AG04449 (cell line): ENCODE measurements at places on chromosomes 1 and 21.
A peak's percentile ranks its signal among the peaks of the same experiment; 100 is the strongest.

DNA sequence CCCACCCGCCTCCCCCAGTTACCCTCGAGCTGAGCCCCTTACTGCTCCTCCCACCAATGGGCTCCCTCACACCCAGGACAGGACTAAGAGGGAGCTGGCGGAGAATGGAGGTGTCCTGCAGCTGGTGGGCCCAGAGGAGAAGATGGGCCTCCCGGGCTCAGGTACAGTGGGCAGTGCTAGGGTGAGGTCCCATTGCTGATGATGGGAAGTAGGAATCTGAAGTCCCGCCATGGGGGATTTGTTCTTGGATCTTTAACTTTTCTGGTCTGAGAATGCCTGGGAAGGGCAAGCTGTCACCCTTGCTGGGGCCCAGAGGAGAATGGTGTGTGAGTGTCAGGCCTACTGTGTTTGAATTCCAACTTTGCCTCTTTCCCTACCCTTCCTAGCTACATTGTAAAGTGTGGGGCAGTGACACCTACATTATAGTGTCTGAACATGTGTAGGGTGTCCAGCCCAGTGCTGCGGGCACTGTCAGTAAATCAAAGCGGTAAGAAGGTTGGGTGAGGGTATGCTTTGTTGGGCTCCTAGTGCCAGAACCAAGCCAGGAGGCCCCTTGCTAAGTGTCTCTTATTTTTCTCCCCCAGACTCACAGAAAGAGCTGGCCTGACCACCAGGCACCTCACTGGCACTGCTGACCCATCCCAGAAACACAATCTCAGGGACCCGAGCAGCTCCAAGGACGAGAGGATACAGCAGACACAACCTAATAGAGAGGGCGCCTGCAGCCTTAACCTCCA lies 44.7 kb downstream of the YARS1 start:
- DNase-seq, result no peak

GRCh38 chr1:56532350-56532683 lies 47.0 kb downstream of the PLPP3 start:
- peak; percentile 9 for DNase-seq

DNA sequence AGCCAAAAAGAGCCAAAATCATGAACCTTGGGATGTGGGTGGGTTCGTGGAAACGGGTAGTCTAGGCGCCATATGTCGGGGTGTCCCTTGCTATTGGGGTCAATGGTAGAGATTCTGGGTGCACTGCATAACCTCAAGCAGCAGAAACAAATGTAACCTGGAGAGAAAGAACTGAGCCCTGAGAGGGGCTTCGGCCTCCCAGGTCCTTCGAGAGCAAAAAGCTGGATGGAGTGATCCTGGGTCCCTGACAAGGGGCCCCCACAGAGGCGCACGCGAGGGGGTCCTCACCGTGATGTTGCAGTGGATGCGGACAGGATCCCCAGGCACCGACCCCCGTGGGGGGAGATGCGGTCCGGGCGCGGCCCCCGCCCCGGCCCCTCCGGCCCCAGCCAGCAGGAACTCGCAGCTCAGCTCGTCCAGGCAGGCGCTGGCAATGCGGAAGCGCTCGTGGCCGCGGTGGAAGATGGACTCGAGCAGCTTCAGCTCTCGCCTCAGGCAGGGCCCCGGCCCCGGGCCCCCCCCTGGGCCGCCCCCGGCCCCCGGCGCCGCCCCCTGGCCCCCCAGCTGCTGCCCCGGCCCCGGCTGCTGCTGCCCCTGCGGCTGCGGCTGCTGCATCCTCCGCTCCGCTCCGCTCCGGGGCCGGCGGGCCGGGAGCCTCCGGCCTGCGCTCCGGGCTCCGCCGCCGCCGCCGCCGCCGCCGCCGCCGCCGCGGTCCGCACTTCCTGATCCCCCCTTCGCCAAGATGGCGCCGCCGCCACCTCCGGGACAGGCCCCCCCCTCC lies at the start of gene UBE2Q1:
TSS of gene UBE2Q1 (minus strand) at position 724 of the 781 bp plus-strand sequence. CDS start at position 615, 109 bp downstream.
- no peak for DNase-seq

DNA sequence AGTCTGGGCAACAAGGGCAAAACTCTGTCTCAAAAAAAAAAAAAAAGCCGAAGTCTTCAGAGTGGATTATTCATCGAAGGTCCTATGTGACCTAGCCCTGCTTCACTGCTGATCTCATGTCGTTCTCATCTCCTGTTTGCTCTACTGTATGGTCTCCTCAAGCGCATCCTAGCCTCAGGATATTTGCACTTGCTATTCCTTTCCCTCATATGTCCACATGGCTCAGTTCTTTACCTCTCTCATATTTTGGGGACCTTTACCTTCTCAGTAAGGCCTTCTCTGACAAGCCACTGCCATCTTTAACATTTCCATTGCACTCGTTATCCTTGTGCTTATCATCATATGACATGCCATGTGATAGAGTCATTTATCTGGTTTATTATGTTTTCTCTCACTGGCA lies 2.6 kb downstream of the TBCE start:
- DNase-seq, result no peak

DNA sequence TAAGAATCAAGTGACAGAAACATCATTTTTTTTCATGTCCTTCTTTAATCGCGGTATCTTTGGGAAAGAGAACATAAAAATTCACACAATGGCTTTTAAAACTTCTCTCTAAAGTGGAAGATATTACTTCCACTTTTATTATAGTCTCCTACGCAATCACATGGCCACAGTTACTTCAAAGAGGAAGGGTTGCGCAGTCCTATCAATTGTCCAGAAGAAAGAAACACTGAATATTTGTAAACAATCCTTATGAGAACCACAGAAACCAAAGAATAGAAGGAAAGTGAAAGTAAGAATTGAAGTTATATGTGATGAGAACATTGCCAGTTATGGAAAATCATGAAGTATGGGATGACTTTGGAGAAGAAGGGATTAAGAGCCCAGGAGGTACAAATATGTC lies 32.6 kb downstream of the CFH start:
- no peak for DNase-seq

GRCh38 chr1:166933633-166934032 lies 41.7 kb downstream of the ILDR2 start:
- DNase-seq, result no peak

DNA sequence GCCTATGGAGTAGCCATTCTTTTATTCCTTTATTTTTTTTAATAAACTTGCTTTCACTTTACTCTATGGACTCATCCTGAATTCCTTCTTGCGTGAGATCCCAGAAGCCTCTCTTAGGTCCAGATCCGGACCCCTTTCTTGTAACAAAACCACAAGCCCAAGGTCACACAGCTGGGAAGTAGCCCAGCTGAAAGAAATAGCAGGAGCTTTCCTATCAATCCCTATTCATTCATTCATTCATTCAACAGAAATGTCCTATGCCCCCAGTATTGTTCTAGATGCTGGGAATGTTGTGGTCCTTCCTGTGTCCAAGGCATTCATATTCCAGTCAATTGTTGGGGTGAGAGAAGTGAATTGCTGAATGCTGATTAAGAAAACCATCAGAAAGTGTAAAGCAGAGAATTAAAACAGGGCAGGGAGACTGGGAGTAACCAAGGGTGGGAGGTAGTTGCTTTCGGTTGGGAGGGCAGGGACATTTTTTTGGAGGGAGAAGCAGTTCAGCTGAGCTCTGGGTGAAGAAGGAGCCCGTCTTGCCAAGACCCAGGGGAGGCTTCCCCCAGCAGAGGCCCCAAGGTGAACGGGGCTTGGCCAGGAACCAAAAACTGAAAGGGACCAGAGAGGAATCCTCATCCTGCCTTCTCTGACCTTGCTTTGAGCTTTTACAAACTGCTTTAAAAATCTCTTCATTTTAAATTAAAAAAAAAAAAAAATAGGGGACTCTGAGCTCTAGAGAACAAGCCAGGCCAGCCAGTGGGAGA lies 10.8 kb downstream of the PLA2G2D start:
- no peak for DNase-seq

- DNase-seq, result no peak
These were observed 469.6 kb downstream of the NPHP4 start for GRCh38 chr1:5522531-5523145.

DNA sequence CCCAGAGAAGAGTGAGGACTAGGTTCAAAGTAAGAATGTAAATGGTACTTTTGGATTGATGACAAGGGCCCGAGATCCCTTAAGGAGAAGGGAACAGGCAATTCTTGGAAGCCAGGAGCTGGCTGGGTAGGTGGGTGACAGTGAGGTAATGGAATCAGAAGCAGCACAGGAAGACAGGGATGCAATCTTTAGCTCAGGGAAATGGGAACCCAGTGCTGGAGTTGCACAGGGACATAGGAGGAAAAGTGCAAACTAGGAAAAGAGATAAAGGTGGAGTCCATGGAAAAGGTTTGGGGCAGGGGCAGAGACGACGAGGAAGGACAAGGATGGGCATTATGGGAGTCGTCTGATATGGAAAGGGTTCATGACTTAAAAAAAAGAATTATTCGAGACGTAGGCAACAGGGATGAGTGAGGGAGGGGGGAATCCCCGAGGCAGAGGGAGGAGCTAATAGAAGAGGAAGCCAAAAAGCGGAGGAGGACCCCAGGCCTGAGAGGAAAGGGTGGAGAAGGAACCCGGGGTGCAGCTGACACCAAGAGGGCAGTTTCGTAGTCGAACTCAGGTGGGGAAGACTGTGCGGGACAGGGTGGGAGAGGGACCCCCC lies 495 bp downstream of the PI4KB start:
- DNase-seq, result no peak

- no peak for DNase-seq
These were observed 2.0 kb downstream of the ARHGAP29 start for GRCh38 chr1:94235189-94236012.

DNA sequence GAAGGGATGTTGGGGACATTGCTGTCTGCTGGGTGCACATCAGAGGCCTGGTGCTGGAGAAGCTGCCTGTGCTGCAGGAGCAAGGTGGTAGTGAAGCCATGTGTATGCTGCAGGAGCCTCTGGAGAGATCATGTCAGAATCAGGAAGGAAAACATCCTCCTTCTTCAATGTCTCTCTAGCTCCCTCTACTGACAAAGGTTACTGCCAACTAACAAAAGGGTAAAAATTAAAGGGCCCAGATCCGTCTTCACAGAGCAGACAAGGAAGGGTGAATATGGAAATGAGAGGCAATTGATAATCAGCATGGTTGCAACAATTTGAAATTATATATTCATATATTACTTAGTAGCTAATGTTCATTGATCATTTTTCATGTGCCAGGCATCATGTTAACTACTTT lies 32.2 kb downstream of the FAM177B start:
- no peak for DNase-seq

- DNase-seq, result no peak
These were observed 1.7 kb upstream of the SPRR2B start for GRCh38 chr1:153072806-153073726.

DNA sequence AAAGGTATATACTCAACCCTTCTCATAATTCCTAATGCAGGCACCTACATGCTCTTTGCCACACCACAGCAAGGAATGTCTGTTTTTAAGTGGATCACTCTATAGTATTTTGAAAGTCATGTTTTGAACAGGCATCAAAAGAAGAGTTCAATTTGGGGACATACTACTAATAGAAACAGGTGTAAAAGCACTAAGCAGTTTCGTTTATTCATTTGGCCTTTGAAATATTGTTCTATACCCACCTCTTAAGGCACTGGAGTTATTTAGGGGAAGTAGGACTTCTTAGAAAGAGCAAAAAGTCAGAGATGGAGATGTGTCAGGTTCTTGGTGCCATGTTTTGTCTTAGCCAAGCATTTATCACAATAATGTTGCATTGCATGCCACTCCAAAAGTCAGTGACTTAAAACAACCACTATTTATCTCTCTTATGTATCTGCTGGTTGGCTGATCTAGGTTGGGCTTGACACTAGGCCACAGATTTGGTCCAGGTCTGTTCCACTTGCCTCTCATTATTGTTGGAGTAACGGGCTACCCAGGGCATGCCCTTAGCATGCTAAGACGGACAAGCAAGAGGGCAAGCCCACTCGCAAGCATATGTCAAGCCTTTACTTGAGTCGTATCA lies 107.5 kb downstream of the RGL1 start:
- no peak for DNase-seq

DNA sequence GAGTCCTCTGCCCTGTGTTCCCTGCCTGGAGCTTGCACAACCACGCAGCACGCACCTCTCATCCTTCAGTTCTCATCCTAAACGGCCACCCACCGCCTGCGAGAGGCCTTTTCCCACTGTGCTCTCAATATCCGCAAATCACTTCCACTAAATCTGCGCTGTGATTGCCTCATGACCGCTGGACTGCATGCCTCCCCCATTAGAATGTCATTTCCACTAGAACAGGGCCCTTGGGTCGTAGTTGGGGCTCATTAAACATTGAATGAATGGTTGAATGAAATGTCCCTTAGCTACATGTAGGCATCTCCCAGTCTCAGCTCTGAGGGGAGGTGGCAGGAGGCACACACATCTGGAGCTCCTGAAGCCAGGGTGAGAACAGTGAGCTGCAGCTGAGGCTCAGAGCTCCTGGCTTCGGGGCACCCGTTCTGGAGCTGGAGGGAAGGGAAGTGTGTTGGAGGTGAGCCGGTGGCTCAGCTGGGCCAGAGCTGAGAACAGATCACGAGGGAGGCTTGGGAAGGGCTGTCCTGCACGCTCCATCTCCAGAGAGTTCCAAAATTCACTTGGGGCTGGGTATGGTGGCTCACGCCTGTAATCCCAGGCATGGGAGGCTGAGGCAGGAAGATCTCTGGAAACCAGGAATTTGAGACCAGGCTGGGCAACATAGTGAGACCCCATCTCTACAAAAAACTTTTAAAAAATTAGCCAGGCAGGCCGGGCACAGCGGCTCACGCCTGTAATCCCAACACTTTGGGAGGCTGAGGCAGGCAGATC lies 30.4 kb downstream of the TMEM201 start:
- no peak for DNase-seq

GRCh38 chr1:50667272-50667671 lies 244.0 kb upstream of the DMRTA2 start:
- no peak for DNase-seq

GRCh38 chr1:79507770-79508169 lies 501.2 kb upstream of the ADGRL4 start:
- no peak for DNase-seq

GRCh38 chr1:218970397-218970990 lies 203.2 kb upstream of the LYPLAL1 start:
- no peak for DNase-seq

DNA sequence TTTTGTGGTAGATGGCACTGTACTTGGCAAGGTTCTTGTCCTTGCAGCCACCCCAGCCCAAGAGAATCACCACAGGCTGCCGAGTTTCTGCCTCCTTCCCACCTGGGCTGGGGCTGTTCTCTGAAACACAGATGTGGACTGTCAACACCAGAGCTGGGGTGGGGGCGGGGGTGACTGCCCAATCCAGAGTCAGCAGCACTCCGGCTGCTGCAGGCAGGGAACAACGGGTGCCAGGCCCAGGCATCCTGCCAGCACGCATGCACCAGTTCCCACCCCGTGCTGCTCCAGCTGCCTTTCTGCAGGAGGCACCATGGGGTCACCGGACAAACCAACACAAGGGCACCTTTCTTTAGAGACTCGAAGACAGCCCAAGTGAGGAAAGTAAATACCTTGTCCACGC lies 14.1 kb downstream of the TMEM53 start:
- no peak for DNase-seq

- no peak for DNase-seq
These were observed 75.0 kb downstream of the CEP350 start for GRCh38 chr1:180029524-180030135.

- no peak for DNase-seq
These were observed 17.2 kb upstream of the SLAMF6 start for GRCh38 chr1:160539990-160540858.
